HL-60 (cell line): ENCODE measurements at places on chromosomes 13 and 19.

- no peak for DNase-seq
Measured at GRCh38 chr19:12513531-12514061, 29.0 kb upstream of the ZNF709 start.

DNA sequence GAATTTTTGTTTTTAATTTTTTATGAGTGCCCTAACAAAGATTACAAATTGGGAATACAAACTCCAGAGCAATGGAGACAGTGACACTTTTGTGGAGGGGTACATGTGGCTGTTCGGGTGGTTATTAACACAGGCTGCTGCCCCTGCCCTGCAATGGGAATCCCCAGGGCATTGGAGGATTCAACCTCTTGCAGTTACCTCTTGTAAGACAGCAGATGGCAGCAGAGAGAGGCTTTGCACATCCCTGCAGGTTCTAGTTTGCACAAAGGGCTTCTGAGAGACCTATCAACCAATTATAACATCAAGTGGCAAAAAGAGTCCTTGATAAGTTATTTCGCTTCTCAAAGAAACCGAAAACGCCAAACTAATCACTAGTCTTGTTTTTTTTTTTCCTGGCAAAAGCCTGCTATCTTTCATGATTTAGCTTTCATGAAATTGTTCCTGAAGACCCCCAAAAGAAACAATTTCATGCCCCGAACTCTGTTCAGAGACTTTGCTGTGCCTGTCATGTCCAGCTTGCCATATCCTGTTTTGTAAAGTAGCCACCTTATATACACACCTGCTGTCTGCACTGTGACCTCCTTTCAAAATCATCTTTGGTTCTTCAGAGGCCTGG lies 10.4 kb downstream of the GJB2 start:
- DNase-seq = peak; percentile 51

DNA sequence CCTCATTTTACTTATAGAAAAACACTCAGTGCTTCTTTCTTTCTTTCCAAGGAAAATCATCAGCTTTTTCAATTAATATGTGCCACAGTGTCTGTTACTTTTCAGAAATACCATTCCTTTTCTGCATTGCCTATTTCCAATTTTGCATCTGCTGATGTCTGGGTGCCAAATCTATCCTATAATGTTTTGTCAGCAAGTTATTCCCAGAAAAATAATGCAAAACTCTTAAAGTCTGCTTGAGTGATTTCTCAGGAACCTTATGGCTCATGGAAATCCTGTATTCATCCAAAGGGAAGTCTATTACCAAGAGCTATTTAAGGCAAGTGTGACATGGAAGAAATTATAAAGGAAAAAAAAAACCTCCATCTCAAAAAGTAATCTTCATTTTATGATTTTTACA lies 224.4 kb downstream of the FGF14 start:
- DNase-seq = no peak

- DNase-seq = no peak
Measured at GRCh38 chr13:20787180-20787579, 13.4 kb upstream of the EEF1AKMT1 start.

DNA sequence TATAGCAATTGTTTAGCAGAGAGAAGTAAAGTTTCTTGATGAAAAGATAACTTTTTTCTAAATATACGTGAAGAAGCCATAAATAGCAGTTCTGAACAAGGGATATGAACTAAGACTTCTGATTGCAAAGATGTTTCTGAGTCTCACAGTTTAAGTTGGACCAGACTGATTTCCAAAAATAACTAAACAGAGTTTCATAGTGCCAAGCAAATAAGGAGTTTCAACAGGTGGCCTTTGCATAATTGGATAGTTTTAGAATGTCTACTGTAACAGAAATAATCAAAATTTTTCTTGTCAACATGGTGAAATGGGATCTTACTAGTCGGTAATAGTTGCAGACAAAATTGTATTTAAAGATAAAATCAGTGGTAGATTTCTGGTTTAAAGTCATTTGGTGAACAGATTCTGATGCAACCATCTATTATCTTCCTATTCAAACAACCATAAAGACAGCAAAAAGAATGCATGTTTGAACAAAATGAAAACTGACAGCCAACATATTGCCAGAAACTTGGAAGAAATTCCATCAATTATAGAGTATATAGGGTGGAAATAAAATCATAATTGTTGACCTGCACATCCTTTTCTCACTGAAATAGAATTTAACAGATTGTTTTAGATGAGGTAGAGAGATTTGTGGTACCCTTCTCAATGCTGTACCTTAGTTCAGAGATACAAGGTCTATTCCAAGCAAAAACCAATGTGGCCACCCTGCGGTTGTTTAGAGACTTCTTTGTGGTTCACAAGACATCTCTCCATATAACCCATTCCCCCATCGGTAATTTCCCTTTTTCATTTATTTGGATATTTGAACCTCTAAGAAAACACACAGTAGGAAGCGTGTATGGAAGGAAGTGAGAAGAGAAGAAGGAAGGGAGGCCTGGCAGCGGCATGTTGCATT lies 275.3 kb downstream of the COG6 start:
- DNase-seq = no peak

- no peak for DNase-seq
Measured at GRCh38 chr19:2291185-2291751, 9.3 kb upstream of the PEAK3 start.

DNA sequence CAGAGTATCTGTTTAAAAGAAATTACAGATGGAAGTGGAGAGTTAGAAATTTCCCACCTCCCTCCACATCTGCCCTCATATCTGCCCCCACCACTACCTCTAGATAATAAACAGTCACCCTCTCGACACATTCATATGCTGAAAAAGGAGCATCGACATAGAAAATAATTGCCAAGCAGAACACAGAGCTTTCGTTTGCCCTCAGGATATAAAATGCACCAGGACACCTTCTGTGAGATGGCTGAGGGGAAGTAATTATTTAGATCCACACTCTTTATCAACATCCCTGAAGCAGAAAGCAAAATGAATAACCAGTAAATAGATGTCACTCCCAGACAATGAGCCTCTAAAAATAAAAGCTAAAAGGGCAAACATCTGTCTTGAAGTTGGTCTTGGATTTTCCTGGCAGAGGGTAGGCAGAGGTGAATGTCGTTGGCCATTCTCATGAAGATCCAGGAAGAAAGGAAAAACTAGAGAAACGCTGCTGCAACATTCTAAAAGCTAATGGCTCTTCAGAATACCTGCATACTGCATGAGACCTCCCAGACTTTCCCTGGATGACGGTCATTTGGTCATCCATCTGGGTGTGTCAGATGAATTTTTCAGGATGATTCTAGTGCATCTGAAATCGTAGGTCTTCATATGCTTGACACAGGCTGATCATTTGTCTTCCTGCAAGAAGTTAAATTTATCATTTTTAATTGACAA lies 527.5 kb downstream of the RFC3 start:
- DNase-seq = no peak

DNA sequence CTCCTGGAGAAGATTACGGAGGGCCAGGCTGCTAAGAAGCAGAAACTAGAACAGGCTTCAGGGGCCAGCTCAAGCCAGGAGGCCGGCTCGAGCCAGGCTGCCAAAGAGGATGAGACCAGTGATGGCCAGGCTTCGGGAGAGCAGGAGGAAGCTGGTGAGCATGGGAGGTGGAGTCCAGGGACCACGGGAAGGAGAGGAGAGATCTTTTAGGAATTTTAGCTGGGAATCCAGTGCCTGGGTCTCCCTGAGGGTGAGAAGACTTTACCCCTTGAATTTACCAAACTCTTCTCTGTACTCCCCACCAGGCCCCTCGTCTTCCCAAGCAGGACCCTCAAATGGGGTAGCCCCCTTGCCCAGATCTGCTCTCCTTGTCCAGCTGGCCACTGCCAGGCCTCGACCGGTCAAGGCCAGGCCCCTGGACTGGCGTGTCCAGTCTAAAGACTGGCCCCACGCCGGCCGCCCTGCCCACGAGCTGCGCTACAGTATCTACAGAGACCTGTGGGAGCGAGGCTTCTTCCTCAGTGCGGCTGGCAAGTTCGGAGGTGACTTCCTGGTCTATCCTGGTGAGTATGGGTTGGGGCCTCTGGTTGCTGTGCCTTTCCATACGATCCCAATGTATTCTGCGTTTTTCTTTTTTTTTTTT lies 824 bp downstream of the TSEN34 start:
- DNase-seq = no peak

DNA sequence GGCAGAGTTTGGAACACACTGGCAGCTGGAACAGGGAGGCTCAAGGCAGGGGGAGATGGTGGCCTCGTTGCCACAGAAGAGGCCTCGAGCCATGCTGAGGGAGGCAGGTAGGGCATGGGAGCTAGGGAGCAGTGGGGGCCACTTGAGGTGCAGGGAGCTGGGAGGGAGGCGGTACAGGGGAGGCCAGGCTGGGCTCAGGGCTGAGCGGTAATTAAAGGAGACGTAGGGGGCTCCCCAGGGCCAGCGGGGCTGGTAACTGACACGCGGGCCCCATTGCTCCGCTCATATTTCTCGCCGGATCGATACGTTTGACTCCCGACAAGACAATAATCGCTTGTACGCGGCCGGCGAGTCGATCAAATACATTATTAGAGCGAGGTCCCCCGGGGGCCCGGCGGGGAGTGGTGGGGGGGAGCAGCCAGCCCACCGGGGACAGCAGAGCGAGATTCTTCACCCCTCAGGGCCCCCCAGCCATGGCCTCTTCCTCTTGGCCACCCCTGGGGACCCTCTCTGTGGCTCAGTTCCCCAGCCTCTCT lies 2.4 kb upstream of the POU2F2 start:
- no peak for DNase-seq

- no peak for DNase-seq
Measured at GRCh38 chr13:98504029-98504351, 72.9 kb downstream of the STK24 start.

GRCh38 chr13:21324803-21325202 lies 134.3 kb downstream of the ZDHHC20 start:
- DNase-seq = no peak

DNA sequence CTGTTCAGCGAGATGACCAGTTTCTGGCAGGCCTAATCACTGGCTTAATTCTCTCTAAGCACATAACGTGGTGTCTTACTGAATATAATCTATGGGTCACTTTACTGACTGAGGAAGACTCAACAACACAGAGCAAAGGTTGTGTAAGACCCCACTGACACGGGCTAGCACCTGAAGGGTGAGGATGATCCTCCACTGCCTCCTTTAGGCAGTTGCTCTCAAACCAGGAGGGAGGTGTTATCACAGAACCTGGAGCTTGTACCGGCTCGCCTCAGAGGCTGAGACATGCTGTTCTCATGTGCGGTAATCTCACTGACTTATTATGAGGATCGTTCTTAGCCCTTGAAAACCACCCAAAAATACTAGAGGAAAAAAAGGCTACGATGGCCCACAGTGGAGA lies 28.3 kb downstream of the RCBTB2 start:
- DNase-seq = no peak

DNA sequence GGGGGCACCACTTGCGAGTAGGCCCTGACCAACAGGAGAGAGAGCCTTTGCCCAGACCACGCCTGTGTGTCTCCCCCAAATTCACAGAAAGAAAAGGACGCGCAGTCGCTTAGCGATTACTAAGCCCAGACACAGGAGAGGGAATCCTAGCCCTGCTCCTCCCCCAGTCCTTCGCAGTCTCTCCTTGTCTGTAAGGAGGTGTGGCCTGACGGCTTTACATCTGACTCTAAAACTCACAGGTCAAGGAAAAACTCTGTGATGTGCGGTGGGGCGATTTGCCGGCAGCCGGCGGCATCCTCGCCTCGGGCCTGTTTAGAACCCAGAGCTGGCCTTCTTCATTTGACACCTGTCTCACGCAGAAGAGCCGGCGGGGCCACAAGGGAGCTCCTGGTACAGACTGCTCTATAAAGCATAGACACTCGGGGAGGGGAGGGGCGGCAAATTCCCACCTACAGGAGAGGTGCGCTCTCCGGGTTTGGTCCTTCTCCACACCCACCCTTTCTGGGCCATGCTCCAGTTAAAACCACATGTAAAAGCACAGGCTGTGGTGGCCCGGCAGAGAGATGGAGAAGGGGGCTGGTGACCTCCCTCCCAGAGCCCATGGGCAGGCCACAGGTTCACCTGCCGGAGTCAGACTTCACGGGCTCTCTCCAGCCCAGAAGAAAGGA lies 17.8 kb downstream of the GPR12 start:
- no peak for DNase-seq

DNA sequence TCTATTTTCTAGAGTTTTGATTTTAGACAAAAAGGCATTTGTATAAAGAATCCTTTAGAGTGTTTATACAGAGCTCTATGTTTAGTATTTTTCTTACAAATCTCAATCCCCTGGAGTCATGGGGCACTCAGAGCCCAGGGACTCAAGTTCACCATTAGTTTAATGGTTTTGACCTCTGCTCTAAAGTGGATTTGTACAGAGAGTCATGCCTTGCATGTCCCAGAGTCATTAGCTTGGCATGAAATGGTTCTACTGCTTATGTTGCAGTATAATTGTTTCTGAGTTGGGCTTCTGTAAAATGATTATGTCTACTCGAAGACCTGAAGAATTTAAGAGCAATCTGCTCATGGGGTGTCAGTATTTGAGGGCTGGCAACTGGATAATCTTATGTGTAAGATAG lies 406.2 kb downstream of the DLEU7 start:
- DNase-seq = no peak

- no peak for DNase-seq
Measured at GRCh38 chr19:13830741-13831536, 35.7 kb downstream of the ZSWIM4 start.

- DNase-seq = no peak
Measured at GRCh38 chr19:45897261-45897812, 5.1 kb downstream of the MYPOP start.

DNA sequence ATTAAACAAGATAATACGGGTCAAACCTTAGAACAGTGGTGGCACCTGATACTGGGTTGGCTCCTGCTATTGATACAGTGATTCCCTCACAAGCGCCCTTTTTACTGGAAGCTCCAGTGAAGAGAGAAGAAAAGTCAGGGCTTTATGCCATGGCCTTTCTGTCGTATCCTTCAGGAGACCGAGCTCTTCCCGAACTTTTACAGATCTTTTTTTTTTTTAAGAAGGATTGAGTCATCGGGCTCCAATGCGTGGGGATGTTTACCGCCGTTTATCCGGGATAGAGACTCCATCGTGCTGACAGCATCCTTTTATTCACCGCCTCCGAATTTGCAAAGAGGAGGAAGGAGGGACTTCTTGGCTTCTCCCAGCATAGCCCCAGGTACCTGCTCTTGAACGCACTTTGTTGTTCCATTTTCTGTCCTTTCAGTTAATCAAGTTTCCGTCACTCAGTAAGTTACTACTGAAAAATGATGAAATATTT lies 574 bp downstream of the ZNF227 start:
- no peak for DNase-seq
